Adrenal gland (tissue), 19 donors: ENCODE measurements at places on chromosomes 2 and 18. TPM values are rescaled to one million over a fixed set of nuclear protein-coding genes. Genes with fewer than 3 reads are reported as not detected.

Gene BCL11A
- 16.7 TPM for total RNA-seq

Gene ZNF396
- 5.1 TPM for total RNA-seq

Gene SRBD1
- total RNA-seq: 12.1 TPM

Gene RSAD2
- 7.0 TPM for total RNA-seq

Gene FSIP2
- 0.88 TPM for total RNA-seq

Gene ITGA4
- total RNA-seq: 3.5 TPM

Gene MC2R
- 101 TPM for total RNA-seq

Gene GREB1
- 2.6 TPM for total RNA-seq

Gene MOCOS
- total RNA-seq: 27.2 TPM

Gene MATN3
- 0.91 TPM for total RNA-seq

Gene ANO7
- 1.6 TPM for total RNA-seq

Gene EGR4
- total RNA-seq: not detected

Gene MMADHC
- total RNA-seq: 104 TPM

Gene RASGRP3
- total RNA-seq: 10.7 TPM

Gene MTA3
- 85.3 TPM for total RNA-seq

Gene TANC1
- 17.3 TPM for total RNA-seq

- no peak overlapping the region for H3K27ac ChIP-seq
- H3K4me3 ChIP-seq: no peak overlapping the region
- no peaks in the 10 kb centered on the region for H3K4me1 ChIP-seq
Observed at GRCh38 chr2:66084948-66085590, 349.9 kb upstream of the MEIS1 start.

GRCh38 chr2:223724861-223725260, 112.5 kb downstream of the AP1S3 start:
- H3K27ac ChIP-seq: no peak overlapping the region
- no peaks in the 10 kb centered on the region for H3K27me3 ChIP-seq
- H3K4me1 ChIP-seq: peaks cover 9% of the 10 kb centered on the region
- DNase-seq: no peak

DNA sequence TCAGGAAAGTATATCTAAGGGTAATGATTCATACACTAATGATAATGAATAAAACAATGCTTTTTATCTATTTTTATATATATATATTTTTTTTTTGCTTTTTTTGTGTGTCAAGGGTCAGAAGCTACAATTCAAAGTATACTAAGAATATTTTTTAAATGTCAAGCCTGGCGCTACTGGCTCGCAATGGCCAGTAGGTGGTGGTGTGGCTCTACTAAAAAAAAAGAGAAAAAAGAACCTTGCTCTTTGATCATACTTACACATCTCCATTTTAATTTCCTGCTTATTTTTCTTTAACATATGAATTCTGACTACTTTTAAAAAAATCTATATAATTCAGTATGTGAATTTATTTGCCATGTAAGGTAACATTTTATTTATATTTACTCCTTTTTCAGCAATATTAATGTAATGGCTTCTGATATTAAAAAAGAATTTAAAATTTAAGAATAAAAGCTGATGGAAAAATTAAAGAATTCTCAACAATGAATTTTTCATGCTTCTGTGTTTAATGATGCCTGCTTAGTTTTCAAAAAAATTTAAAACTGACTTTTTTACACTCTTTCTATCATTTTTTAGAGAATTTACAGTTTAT, 232.9 kb downstream of the GULP1 start:
- H3K4me1 ChIP-seq: no peaks in the 10 kb centered on the region
- no peak overlapping the region for H3K4me3 ChIP-seq

GRCh38 chr2:101770726-101771125, 73.2 kb downstream of the MAP4K4 start:
- H3K27ac ChIP-seq: no peak overlapping the region
- H3K4me1 ChIP-seq: peaks cover 51% of the 10 kb centered on the region
- DNase-seq: no peak
- no peaks in the 10 kb centered on the region for H3K27me3 ChIP-seq

- H3K36me3 ChIP-seq: no peaks in the 10 kb centered on the region
- H3K4me1 ChIP-seq: no peaks in the 10 kb centered on the region
- H3K4me3 ChIP-seq: no peak overlapping the region
Observed at GRCh38 chr2:78644854-78645253, 380.6 kb upstream of the REG3G start.

DNA sequence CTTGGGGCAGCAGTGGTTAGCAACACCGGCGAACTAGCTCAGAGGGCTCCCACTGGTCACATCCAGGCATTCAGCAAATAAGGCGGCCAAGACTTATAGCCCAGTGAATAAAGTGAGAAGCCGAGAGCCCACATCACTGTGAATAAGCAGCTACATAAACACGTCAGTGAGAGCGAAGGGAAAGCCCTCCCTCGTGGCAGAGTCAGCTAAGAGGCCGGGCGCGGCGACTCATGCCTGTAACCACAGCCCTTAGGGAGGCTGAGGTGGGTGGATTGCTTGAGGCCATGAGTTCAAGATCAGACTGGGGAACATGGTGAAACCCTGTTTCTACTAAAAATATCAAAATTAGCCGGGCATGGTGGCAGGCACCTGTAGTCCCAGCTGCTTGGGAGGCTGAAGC, 5.2 kb downstream of the D2HGDH start:
- no peaks in the 10 kb centered on the region for H3K4me1 ChIP-seq
- no peaks in the 10 kb centered on the region for H3K27me3 ChIP-seq
- no peak for DNase-seq
- H3K36me3 ChIP-seq: peaks cover 5% of the 10 kb centered on the region

DNA sequence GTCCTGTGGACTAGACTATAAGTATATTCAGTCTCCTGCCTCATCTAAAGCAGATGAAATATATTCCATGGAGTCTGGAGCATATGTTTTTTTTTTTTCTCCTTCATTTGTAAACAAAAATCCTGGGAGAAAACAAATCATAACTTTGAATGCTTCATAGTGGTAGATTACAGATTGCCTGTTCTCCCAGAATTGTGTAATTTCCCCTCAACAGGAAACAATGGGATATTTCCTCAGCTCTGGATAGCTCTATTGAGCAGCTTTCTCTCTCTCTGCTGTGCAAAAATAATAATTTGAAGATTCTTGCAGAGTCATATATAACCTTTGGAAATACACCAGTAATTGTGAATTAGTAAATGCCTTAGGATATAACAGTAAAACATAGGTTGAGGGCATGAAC, 1406.6 kb upstream of the ACVR2A start:
- H3K36me3 ChIP-seq: no peaks in the 10 kb centered on the region
- no peak for DNase-seq
- H3K27ac ChIP-seq: no peak overlapping the region
- no peaks in the 10 kb centered on the region for H3K27me3 ChIP-seq
- no peaks in the 10 kb centered on the region for H3K4me1 ChIP-seq

- H3K27me3 ChIP-seq: no peaks in the 10 kb centered on the region
- DNase-seq: peak; percentile 93
Observed at GRCh38 chr2:12716032-12716281, 779 bp upstream of the TRIB2 start.

DNA sequence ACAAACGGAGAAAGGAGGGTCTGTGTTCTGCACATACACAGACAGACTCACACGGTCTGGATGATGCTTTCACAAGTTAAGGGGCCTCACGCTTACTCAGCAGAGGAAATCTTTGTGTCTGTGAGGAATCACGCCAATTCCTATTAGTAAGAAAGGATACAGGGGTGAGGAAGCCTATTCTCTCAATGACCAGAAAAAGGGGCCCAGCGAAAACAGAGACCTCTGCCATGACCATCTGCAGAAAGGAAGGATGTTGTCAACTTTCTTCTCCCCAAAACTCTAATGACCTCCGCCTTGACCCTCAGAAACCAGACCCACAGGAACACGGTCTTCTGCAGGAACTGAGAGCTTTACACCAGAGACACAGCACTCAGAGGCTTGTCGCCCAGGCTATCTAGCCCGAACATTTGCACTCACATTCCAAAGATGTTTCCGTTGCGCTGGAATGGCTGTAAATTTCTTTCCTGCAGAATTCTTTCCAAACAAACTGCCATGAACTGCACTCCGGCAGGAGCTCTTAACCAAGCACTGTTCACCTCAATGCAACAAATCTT, 186.3 kb downstream of the TCF4 start:
- peak overlapping the region; percentile 43 for H3K4me3 ChIP-seq
- no peaks in the 10 kb centered on the region for H3K36me3 ChIP-seq
- H3K4me1 ChIP-seq: peaks cover 36% of the 10 kb centered on the region
- peak overlapping the region; percentile 49 for H3K27ac ChIP-seq

DNA sequence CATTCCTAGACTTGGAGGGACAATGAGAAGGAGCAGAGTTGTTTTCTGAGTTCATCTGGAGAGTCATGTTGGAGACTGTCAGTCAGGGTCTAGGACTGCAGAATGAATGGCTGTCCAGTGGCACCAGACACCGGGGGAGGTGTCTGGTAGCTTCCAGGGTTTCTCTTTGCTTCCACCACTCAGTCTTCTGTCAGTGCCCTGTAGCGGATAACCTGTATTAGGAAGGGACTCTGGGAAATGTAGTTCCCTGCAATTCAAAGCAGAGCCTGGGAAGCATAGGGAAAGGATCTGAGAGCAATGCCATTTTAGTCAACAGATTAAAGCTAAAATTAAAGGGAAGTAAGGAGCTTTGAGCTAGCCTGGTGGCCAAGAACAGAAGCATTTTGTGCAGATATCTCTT, 257.9 kb downstream of the THSD7B start:
- no peak overlapping the region for H3K27ac ChIP-seq
- no peaks in the 10 kb centered on the region for H3K36me3 ChIP-seq
- H3K4me1 ChIP-seq: no peaks in the 10 kb centered on the region
- no peaks in the 10 kb centered on the region for H3K27me3 ChIP-seq
- no peak overlapping the region for H3K4me3 ChIP-seq
- DNase-seq: no peak

GRCh38 chr2:164657129-164657528, 35.8 kb upstream of the GRB14 start:
- no peak for DNase-seq
- H3K27ac ChIP-seq: no peak overlapping the region
- H3K4me3 ChIP-seq: no peak overlapping the region

GRCh38 chr18:68742206-68742605, 27.3 kb upstream of the TMX3 start:
- H3K27me3 ChIP-seq: no peaks in the 10 kb centered on the region
- no peaks in the 10 kb centered on the region for H3K4me1 ChIP-seq
- no peak for DNase-seq
- H3K36me3 ChIP-seq: no peaks in the 10 kb centered on the region
- H3K4me3 ChIP-seq: no peak overlapping the region

DNA sequence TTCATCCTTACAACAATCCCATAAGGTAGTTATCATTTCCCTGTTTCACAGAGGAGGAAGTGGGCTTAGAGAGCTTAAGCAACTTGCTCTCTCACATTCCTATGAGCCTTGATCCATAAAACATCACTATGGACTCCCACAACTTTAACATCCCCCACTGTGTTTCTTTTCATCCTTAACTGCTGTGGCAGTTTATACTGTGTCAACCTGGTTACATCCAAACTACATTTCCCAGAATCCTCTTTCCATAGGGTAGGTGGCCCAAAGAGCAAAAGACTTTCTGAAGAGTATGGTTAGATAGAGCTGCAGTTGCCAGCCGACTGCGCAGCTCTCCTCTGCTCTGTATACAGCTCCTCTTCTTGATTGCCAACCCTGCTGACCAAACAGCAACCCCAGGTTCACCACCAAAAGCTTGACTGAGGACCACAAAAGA, 22.5 kb downstream of the MAP3K2 start:
- no peak overlapping the region for H3K4me3 ChIP-seq
- no peaks in the 10 kb centered on the region for H3K36me3 ChIP-seq
- H3K27me3 ChIP-seq: no peaks in the 10 kb centered on the region
- peaks cover 22% of the 10 kb centered on the region for H3K4me1 ChIP-seq

- H3K4me1 ChIP-seq: no peaks in the 10 kb centered on the region
- no peak overlapping the region for H3K4me3 ChIP-seq
- no peaks in the 10 kb centered on the region for H3K27me3 ChIP-seq
- no peak overlapping the region for H3K27ac ChIP-seq
- no peak for DNase-seq
Observed at GRCh38 chr2:25692143-25692542, 18.8 kb upstream of the DTNB start.

- no peaks in the 10 kb centered on the region for H3K36me3 ChIP-seq
- DNase-seq: no peak
- H3K4me3 ChIP-seq: no peak overlapping the region
- no peaks in the 10 kb centered on the region for H3K4me1 ChIP-seq
- H3K27ac ChIP-seq: no peak overlapping the region
Observed at GRCh38 chr2:34664266-34664665, 1065.2 kb upstream of the FAM98A start.

- no peaks in the 10 kb centered on the region for H3K36me3 ChIP-seq
- no peak overlapping the region for H3K4me3 ChIP-seq
- no peaks in the 10 kb centered on the region for H3K4me1 ChIP-seq
- H3K27me3 ChIP-seq: no peaks in the 10 kb centered on the region
Observed at GRCh38 chr2:48380989-48381625, 148.8 kb upstream of the STON1 start.

- no peaks in the 10 kb centered on the region for H3K27me3 ChIP-seq
- DNase-seq: no peak
- H3K27ac ChIP-seq: no peak overlapping the region
- H3K4me1 ChIP-seq: no peaks in the 10 kb centered on the region
- no peaks in the 10 kb centered on the region for H3K36me3 ChIP-seq
- no peak overlapping the region for H3K4me3 ChIP-seq
Observed at GRCh38 chr2:17263570-17263968, 254.7 kb downstream of the RAD51AP2 start.

DNA sequence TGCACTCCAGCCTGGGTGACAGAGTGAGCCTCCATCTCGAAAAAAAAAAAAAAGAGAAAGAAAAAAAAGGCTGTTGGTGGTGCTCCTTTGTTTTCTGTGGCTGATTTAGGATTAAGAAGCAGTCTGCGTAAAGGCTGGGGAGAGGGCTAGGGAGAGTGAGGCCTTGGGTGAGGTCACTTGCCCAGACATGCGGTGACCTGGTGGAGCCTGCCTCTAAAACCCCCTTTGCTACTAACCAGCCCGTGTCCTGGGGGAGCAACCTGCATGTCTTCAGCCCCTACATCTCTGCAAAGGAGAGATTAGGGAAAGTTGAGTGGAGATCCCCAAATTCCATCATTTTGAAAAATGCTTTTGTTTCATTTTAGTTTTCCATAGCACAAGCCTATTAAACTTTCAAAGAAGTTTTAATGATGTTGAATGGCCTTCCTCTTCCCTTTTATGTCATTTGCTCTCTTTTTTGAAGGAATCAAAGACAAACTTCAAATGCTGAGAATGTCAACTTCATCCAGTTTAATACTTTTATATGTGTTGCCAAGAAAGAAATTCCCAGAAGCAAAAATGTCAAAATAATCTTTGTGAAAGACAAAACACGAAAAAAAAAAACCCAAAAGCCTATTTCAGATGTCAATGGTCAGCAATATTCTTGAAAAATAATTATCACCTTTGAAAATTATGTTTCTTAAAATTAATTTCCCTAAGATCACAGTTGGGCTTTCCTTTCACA, 38.9 kb upstream of the RALBP1 start:
- no peaks in the 10 kb centered on the region for H3K4me1 ChIP-seq
- H3K27me3 ChIP-seq: no peaks in the 10 kb centered on the region
- no peaks in the 10 kb centered on the region for H3K36me3 ChIP-seq

- no peak for DNase-seq
- H3K27me3 ChIP-seq: no peaks in the 10 kb centered on the region
- H3K27ac ChIP-seq: no peak overlapping the region
- H3K4me3 ChIP-seq: no peak overlapping the region
- no peaks in the 10 kb centered on the region for H3K4me1 ChIP-seq
Observed at GRCh38 chr2:122565364-122565763, 809.9 kb downstream of the TSN start.
